ENCODE measurements at places on chromosomes 7 and 10.

- no peak for DNase-seq
Observed at GRCh38 chr7:157097056-157097329, 41.7 kb upstream of the UBE3C start.

DNA sequence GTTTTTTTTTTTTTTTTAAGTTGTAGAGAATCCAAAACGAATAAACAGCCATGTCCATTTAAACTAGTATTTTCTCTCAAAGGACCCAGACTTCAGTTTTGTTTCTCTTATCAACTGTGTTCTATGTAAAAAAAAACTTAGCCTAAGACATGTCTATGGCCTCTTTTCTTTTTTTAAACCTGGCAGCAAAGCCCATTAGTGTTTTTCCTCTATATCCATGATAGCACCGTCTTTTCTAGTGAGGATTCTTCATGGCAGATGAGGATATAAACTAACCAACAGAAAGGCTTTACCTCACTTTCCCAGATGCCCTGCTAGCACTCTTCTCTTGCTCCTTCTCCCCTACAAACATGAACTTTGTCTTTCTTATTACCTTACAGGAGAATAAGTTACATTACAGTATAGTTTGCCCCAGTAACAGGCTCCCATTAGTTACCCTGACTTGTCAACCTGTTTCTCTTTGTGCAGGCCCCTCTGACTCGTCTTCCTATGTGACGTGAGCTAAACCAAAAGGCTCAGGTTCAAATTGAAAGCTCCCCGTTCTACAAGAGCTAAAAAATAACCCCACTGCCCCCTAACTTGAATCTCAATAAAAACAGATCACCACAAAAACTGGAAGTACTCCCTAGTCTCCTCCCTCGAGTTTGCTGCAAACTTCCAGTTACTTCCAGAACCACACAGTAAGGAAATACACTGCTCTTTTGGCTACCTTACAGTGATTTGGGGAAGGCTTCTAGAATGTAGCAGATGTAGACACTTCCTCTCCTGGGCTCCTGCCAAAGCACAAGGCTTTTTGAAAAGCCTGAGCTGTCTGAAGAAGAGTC is 20.1 kb downstream of the P4HA1 start:
- DNase-seq, result no peak

GRCh38 chr7:41222746-41223145 is 480.1 kb downstream of the INHBA start:
- no peak for DNase-seq

- no peak for DNase-seq
Observed at GRCh38 chr10:16234916-16235315, 201.9 kb upstream of the PTER start.

DNA sequence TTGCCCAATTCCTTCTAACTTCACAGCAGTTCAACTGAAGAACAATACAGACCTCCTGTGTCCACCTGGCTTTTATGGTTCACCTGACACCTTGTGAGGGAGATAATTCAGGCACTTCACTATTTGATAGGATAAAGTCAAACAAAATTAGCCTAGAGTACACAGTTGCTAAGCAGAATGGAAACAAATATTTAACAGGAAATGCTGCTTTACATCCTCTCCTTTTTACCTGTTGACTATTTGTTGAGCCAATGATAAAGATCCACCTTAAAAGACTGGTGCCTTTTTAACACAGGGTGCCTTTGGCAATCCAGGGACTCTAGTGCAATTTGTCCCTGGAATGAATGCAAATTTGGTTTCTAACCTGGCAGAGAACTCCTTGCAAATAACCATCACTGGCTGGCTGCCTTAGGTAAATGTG is 39.8 kb downstream of the ITPRID1 start:
- no peak for DNase-seq

DNA sequence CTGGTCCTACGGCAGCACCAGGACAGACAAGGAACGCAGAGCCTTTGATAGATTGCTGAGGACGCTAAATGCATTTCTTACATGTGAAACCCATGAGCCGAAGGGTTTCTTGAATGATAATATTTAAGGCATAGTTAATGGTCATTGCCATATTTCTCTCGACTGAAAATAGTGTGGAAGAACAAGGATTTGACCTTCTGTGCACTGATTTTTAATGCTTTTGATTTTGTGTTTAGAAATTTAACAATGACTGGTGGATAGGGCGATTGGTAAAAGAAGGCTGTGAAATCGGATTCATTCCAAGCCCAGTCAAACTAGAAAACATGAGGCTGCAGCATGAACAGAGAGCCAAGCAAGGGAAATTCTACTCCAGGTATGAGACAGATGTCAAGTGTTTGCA is 150.8 kb downstream of the NSUN6 start:
- DNase-seq, result no peak

- peak; percentile 17 for DNase-seq
Observed at GRCh38 chr7:18494821-18495408, 634 bp upstream of the HDAC9 start.

- no peak for DNase-seq
Observed at GRCh38 chr10:59229441-59229840, 53.0 kb downstream of the PHYHIPL start.

GRCh38 chr10:74361678-74362077 is 210.7 kb downstream of the ADK start:
- DNase-seq, result no peak

DNA sequence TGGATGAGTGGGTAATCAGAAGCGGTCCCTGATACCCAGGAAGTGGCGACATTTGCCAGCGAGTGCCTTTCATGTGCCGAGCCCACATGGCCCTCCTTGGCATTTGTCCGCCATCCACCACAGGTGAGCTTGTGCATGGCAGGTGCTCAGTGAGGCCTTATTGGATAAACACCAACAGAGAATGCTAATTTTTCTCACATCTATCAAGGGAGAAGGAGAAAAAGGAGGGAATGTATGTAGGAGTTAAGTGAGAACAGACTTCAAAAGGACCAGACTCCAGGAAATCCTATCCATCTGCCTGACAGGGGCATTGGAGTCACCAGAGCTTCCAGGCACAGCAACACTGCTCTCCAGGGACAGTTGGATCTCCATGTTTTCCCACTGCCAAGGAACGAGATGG is 143.5 kb upstream of the ZMIZ1 start:
- no peak for DNase-seq

GRCh38 chr10:50605269-50605950 is 18.3 kb downstream of the SGMS1 start:
- no peak for DNase-seq
